HepG2 (cell line): ENCODE measurements at places on chromosomes 5 and 9. TPM values are rescaled to one million over a fixed set of nuclear protein-coding genes. Genes with fewer than 3 reads are reported as not detected.

GRCh38 chr5:109252731-109253130 lies 157.0 kb downstream of the PJA2 start:
- no peak overlapping the region for H3K27ac ChIP-seq
- H3K4me1 ChIP-seq, result no peaks in the 10 kb centered on the region
- H3K36me3 ChIP-seq, result no peaks in the 10 kb centered on the region
- DNase-seq, result no peak

DNA sequence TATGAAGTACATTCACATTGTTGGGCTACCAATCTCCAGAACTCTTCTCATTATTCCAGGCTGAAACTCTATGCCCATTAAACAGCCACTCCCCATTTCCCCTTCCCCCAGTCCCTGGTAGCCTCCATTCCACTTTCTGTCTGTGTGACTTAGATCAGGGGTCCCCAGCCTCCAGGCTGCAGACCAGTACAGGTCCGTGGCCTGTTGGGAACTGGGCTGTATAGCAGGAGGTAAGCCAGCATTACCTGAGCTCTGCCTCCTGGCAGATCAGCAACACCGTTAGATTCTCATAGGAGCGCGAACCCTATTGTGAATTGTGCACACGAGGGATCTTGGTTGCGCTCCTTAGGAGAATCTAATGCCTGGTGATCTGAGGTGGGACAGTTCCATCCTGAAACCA lies 23.1 kb downstream of the ZNF618 start:
- no peaks in the 10 kb centered on the region for H3K36me3 ChIP-seq
- no peaks in the 10 kb centered on the region for H3K27me3 ChIP-seq
- no peak overlapping the region for H3K4me3 ChIP-seq
- H3K4me1 ChIP-seq, result no peaks in the 10 kb centered on the region
- no peak for DNase-seq
- H3K27ac ChIP-seq, result no peak overlapping the region

DNA sequence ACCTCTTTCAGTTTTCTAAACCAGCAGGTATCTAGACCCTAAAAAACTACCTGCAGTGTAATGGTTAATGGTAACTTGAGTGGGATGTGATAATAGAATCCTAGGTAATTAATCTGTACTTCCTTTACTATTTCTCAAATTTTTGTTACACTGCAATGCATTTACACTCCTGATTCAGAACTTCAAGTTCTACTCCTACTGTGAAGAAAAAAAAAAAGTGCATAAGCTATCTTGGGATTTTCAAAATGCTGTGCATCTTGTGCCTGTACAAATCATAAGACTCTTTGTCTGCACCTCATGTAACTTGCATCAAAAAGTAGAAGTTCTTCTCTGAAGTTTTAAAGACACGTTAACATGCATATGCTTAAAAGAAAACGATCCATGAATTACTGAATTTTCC lies 554.1 kb downstream of the CETN3 start:
- no peak overlapping the region for H3K4me3 ChIP-seq
- no peaks in the 10 kb centered on the region for H3K36me3 ChIP-seq
- DNase-seq, result no peak
- no peak overlapping the region for H3K27ac ChIP-seq

GRCh38 chr5:84215521-84215920 lies 169.2 kb downstream of the EDIL3 start:
- no peak overlapping the region for H3K4me3 ChIP-seq
- no peaks in the 10 kb centered on the region for H3K4me1 ChIP-seq
- no peak for DNase-seq
- H3K27ac ChIP-seq, result no peak overlapping the region

- H3K4me3 ChIP-seq, result no peak overlapping the region
- no peak for DNase-seq
- H3K27me3 ChIP-seq, result no peaks in the 10 kb centered on the region
- H3K36me3 ChIP-seq, result no peaks in the 10 kb centered on the region
- H3K27ac ChIP-seq, result no peak overlapping the region
Observed at GRCh38 chr5:89313804-89314588, 431.0 kb upstream of the MEF2C start.

DNA sequence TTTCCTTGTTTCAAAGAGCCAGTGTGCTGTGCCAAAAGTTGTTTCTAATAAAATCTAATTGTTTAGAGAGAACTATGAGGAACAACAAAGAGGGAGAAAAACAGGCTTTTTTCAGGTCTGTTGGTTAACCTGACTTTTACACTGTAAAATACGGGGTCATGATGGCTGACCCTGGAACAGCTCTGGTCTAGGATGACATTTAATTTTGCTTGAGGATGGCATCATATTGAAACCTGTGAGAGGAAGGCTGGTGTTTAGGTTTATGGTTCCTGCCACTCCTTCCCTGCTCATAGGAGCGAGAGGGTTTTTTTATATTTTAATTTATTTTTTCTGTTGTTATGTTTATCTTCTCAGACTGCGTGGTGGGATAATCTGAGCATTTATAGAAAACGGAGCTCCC lies 327.6 kb downstream of the KDM4C start:
- no peak overlapping the region for H3K27ac ChIP-seq
- DNase-seq, result no peak
- H3K36me3 ChIP-seq, result peaks cover 8% of the 10 kb centered on the region
- 0 out of 2 replicates have a peak, but pooled peaks cover 7% of the 10 kb centered on the region for H3K4me1 ChIP-seq
- H3K4me3 ChIP-seq, result no peak overlapping the region

DNA sequence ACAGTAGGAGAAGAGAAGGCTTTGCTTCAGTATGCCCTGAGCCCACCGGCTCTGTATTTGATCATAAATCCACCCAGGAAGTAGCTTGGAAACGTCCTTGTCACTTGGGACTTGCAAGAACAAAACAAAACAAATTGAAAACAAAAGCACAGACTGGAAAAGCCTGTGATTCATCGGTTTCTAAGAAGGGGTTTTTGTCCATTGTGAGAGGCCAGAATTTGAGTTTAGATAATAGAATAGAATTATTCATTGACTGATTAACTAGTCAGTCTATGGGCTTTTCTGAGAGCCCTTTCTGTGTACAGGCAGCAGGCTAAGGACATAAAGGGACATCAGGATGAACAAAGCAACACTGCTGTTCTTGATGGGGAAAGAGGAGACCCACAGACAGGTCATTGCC lies 424.8 kb downstream of the IRX1 start:
- H3K4me1 ChIP-seq, result no peaks in the 10 kb centered on the region
- DNase-seq, result no peak
- no peaks in the 10 kb centered on the region for H3K36me3 ChIP-seq
- no peak overlapping the region for H3K4me3 ChIP-seq
- no peaks in the 10 kb centered on the region for H3K27me3 ChIP-seq
- no peak overlapping the region for H3K27ac ChIP-seq

DNA sequence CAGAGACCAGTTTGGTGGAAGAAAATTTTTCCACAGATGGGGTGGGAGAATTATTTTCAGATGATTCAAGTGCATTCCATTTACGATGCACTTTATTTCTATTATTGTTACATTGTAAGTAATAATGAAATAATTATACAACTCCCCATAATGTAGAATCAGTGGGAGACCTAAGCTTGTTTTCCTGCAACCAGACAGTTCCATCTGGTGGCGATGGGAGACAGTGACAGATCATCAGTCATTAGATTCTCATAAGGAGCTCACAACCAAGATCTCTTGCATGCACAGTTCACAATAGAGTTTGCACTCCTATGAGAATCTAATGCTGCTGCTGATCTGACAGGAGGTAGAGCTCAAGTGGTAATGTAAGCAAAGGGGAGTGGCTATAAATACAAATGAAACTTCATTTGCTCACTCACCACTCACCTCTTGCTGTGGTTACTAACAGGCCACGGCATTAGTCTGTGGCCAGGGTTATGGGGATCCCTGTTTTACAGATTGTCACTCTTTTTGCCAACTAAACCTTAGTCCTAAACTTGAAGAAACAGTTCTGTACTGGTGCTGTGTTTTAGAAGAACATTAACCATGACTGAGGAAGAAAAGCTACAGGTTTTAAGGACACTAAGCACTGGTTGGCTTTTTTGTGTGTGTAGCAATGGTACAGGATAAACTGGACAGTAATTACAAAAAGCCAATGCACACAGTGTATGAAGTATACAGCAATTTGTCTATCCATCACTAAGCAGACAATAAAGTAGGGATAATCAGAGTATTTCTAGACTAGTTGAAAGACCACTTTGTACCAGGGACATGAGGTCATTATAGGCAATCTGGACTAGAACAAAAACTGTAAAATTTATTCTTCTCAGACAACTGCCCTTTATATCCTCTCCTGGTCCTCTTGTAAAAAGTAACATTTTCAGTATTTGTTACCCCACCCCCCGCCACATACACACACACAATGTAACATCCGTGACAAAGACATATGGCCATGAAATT lies 9.9 kb downstream of the TMEM232 start:
- no peak for DNase-seq
- H3K27me3 ChIP-seq, result no peaks in the 10 kb centered on the region
- H3K27ac ChIP-seq, result no peak overlapping the region
- no peaks in the 10 kb centered on the region for H3K4me1 ChIP-seq
- H3K4me3 ChIP-seq, result no peak overlapping the region
- no peaks in the 10 kb centered on the region for H3K36me3 ChIP-seq

The KIF24 gene
- total RNA-seq, result 2.8 and 3.0 TPM in 2 replicates

The MARVELD2 gene
- total RNA-seq, result 13.0 and 15.4 TPM in 2 replicates
